ENCODE measurements at places on chromosomes 13 and 19.
A peak's percentile ranks its signal among the peaks of the same experiment; 100 is the strongest.

- no peak for DNase-seq
These were observed 28.1 kb downstream of the SLC7A1 start for GRCh38 chr13:29567411-29567810.

GRCh38 chr19:31510635-31511034 is 161.4 kb upstream of the TSHZ3 start:
- no peak for DNase-seq

GRCh38 chr13:99630269-99630898 is 129.1 kb downstream of the TM9SF2 start:
- DNase-seq, result no peak

DNA sequence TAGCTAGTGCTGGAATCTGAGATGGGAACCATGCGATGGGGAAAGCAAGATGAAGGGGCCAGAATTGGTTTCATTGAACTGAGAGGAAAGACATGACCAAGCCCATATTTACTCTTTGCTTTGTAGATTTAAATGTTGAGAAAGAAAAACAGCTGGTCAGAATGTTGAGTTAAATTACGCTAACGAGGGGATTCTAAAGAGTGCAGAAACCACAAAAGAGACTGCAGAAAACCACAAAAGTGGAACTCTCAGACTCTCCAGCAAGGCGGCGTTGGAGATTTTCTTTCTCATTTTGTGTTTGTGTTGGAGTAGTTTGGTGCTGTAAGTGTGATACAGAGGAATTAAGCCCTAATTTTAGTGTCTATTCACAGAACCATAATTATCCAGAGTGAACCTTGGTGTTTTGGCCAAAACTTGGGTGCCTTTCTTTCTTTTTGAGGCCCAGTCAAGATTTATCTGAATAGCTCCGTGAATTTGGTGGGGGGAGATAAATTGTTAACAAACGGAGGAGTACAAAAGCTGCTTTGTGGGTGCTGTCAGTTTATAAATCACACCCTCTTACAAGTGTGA is 26.3 kb downstream of the SAE1 start:
- DNase-seq, result no peak

DNA sequence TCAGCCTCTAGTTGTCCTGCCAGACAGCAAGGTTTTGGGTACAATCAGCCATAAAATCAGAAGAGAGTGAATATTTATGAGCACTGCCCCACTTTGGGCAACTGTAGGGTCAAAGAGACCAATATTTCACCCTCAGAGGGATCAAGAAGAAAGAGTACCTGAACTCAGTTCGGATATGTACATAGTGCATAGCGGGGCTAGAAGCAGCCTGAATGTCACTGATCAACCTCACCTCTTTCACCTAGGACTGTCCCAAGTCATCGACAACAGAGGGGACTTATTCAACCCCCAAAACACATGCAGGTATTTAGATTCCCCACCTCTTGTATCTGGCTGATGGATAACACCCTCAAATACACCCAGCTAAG is 446.9 kb downstream of the COG6 start:
- no peak for DNase-seq

GRCh38 chr13:33787051-33787591 is 30.8 kb upstream of the RFC3 start:
- DNase-seq, result no peak

DNA sequence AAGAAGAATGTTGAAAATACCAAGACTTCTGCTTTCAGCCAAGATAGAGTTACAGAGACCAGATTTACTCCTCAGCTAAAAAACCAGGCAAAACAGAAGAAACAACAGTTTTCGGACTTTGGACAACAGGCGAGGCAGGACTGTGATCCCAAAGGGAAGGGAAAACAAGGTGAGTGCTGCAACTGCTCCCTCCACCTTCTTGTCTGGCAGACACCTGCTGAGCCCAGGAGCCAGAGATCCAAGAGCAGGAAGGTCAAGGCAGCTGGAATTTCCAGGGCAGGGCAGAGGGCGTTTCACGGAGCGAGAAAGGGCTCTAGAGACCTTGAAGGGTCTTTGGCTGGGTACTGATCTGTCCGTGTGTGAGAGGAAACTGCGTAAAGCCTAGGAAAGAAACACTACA is 32.9 kb upstream of the SLC7A9 start:
- DNase-seq, result no peak

DNA sequence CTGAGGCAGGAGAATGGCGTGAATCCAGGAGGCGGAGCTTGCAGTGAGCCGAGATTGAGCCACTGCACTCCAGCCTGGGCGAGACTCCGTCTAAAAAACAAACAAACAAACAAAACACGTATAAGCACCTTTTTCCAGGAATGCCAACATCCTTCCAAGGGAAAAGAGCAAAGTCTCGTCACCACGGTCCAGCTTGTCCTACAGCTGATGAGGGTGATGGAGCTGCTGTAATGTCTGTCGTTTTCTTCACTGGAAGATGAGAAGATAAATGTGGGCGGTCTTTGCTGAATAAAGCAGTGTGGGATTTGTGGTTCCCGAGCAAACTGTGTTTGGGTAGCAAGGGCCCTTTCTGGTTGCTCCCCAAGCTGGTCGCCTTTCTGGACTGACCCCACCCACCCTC is 166.6 kb downstream of the PTPRS start:
- DNase-seq, result no peak

DNA sequence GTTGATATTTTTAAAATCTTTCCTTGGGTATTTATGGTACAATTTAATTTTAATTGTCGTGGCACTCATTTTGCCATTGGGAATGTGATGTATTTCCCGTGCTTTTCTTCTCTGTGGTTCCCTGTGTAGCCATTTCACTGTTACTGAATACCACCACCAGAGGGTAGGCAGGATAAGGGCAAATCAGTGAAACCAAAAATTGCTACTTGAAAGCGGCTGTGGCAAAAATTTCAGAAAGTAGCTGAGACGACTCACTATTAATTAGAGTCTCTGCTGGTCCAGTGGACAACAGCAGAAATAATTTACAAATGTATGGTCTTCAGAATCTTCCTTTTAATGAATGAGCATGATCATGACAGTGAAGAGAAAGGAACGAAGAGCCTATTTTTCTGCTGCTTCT is 34.4 kb upstream of the MIR17HG start:
- peak; percentile 27 for DNase-seq

DNA sequence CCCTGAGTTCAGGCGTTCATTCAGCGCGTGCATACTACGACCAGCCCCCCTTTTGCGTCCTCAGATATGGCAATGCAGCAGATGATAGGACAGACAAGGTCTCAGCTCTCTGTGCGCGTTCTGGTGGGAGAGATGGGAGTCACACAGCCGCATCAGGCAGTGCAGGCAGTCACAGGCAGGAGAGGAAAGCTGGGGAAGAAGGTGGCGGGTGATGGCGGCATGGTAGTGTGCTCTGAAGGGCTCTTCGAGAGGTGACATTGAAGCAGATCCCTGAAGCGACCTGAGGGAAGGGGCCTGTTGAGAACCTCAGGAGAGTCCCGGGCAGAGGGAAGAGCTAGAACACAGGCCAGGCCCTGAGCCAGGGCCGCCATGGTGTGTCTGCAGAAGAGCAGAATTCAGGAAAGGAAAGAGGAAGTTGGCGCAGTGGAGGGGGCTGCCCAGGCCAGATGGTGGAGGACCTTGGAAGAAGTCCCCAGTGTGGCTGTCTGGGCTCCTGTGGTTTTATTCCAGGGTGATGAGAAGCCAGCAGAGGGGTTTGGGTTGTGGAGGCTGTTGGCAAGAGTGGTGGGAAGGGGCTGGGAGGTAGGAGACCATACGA is 3.5 kb downstream of the USF2 start:
- no peak for DNase-seq

GRCh38 chr13:39603424-39603947 is 493 bp upstream of the LHFPL6 start:
- DNase-seq, result peak; percentile 21

DNA sequence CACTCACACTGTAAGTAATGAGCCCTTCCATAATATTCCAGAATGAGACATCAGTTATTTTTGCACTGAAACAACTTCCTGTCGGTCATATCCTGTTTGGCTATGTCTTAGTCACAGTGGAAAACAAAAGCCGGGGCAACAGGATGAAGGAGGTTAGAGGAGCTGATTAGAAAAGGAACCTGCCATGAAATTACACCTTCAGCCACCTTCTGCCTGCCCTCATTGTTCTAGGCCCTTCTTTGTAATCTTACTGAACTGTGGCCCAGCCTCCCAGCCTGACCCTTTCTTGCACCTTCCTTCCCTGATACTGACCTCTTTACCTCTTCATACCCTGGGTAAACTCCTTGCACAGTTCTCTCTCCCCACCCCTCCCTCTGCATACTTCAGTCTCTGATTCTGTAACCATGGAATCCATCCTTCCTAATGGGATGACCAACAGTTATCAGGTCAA is 67.3 kb downstream of the DOCK9 start:
- DNase-seq, result peak; percentile 56

All from SHP77 (cell line).